Hematopoietic multipotent progenitor cell treated with erythropoietin and hydrocortisone succinate and interleukin-3 and kit ligand, for 4 days (in vitro differentiated cells): ENCODE measurements at places on chromosomes 1 and 21.

- peak; percentile 87 for DNase-seq
These were observed 19.5 kb downstream of the FAAH start for GRCh38 chr1:46413596-46413985.

DNA sequence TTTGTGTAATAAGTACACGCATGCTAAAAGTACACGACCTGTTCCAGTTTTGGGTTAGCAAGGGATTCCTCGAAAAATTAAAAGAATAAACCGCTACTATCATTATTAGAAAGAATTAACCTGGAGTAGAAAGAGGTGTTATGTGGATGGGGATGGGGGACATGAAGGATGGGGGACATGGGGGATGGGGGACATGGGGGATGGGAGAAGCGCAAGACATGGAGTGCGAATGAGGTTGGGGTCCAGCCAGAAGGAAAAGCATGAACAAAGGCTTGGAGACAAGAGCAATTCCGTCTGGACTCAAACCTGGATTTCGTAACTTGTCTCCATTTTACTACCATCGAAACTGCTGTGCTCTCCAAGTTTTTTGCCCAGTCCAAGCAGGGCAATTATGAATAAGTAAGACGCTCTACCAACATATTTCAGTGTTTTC lies 591 bp upstream of the KDM1A start:
- DNase-seq: peak; percentile 43

GRCh38 chr1:234929369-234929768 lies 199.3 kb downstream of the TOMM20 start:
- DNase-seq: no peak

- no peak for DNase-seq
These were observed 8.3 kb downstream of the GFI1 start for GRCh38 chr1:92478393-92478792.

- peak; percentile 48 for DNase-seq
These were observed 39.9 kb downstream of the ODF2L start for GRCh38 chr1:86356247-86356646.

DNA sequence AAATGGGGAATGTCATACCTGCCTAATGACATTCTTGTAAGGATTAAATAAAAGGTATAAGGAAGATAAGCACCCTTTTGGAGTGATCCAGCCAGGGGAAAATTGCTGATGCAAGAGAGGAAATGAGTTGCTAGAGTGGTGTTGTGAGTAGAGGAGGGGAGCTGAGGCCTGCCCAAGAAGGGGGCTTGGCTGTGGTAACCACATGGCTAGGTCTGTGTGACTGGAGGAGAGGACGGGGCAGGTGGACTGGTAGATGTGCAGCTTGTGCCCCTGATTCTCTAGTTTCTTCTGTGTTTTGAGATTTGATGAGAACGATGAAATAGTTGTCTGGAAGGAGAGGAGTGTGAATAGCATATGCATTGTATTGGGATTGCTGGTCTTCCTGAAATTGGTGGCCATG lies 6.6 kb downstream of the TXLNA start:
- DNase-seq: no peak

GRCh38 chr1:22210636-22211035 lies 67.7 kb upstream of the WNT4 start:
- no peak for DNase-seq

- DNase-seq: no peak
These were observed 12.2 kb downstream of the CTSS start for GRCh38 chr1:150753416-150753815.

DNA sequence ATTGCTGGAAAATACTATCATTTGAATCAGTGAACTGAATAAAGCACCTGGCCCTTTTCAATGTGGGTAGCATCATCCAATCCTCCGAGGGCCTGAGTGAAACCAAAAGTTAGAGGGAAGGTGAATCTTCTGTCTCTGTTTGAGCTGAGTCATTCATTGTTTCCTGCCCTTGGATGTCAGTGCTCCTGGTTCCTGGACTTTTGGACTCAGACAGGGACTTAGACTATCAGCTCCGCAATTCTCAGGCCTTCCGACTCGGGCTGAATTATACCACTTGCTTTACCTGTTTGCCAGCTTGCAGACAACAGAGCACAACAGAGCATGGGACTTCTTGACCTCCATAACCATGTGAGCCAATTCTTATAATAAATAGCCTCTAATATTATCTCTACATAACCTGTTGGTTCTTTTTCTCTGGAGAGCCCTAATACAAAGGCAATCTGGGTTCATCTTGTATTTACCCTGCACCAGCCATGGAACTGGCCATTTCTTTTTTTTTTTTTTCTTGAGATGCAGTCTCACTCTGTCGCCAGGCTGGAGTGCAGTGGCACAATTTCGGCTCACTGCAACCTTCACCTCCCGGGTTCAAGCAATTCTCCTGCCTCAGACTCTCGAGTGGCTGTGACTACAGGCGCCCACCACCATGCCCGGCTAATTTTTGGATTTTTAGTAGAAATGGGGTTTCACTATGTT lies 19.2 kb upstream of the VASH2 start:
- no peak for DNase-seq

- peak; percentile 40 for DNase-seq
These were observed 339.9 kb downstream of the NTNG1 start for GRCh38 chr1:107480548-107481415.

DNA sequence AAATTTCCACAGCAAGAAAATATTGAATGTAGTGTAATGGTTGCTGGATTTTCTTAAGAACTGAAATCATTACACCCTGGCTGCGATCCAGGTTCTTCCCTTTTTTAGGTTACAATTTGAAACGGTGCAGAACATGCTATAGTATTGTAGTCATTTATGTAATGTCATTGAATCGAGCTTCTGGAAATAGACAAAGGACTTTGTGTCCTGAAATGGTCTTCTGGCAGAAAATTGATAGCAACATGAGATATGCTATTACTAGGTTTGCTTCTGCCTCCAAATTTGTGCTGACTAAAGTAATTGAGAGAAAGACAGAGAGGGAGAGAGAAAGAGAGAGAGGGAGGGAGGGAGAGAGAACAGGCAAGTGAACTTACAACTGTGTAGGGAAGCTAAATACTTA lies 146.2 kb upstream of the NFIA start:
- peak; percentile 56 for DNase-seq

- no peak for DNase-seq
These were observed 127.4 kb downstream of the PATJ start for GRCh38 chr1:61869691-61870109.

- no peak for DNase-seq
These were observed 310.9 kb downstream of the NTNG1 start for GRCh38 chr1:107451715-107452114.

GRCh38 chr1:172971241-172971640 lies 79.5 kb downstream of the TNFSF18 start:
- no peak for DNase-seq

DNA sequence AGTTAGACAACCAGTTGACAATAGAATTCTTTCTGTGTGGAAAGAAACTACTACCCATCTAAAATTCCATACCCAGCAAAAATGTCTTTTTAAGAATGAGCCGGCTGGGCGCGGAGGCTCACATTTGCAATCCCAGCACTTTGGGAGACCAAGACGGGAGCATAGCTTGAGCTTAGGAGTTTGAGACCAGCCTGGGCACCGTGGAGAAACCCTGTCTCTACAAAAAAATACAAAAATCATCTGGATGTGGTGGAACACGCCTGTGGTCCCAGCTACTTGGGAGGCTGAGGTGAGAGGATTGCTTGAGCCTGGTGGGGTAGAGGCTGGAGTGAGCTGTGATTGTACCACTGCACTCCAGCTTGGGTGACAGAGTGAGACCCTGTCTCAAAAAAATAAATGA lies 79.2 kb downstream of the SCCPDH start:
- no peak for DNase-seq

DNA sequence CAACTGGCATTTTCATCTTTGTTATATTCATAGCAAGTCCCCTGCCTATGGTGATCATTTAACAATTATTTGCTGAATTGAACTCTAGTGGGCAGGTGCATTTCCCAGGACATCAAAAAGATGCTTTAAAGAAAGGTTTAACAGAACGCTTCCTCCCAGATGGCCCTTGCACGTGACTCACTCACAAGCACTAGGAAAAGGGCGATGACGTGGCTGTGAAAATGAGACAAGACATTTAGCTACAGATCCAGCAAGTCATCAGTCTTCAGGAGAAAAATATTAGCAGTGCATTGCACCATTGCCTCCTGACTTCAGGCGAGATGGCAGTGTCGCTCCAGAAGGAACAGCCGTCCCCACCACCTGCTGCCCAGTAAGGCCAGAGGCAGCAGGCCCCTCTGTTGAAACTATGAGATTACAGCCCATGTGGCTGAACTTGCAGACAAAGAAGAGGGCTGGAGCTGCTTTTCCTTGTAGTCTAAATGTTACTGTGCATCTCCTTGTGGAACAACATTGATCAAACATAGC lies 37.2 kb downstream of the DSCAM start:
- no peak for DNase-seq

DNA sequence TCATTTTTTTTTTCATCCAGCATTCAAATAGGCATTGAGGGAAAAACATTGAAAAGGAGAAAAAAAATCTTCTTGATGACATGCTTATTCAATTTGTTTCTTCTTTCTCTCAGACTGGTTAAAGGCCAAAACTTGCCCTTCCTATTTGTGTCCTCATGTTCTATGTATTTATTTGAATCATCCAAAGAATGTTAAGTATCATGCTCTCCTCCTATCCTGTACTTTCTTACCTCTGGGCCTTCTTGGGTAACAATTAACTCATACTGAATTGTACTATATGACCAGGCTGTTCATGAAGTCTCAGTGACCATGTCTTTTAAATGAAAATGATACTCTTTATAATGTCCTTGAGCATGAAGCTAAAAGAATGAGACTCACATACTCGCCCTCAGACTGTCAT lies 36.5 kb upstream of the DENND1B start:
- no peak for DNase-seq

DNA sequence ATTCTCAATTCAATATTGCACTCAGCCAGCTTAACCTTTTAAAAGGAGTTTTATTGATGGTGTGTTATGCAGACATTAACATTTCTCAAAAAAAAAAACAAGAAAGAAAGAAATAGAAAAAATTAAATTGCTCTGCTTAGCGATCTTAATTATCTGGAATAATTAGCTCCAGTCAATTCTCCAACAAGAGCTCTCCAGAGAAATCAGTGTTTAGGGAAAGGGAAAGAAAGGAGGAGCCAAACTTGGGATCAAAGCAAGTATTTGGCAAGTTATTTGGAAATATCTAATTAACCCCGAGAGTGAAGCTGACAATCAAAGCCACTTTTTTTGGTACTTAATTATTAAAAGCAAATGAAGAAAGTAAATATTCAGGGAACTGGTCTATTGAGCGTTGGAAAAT lies 60.7 kb upstream of the CAMK1G start:
- no peak for DNase-seq

- no peak for DNase-seq
These were observed 15.6 kb downstream of the ARHGEF16 start for GRCh38 chr1:3469849-3470649.

GRCh38 chr1:87325982-87326738 lies 2.5 kb upstream of the LMO4 start:
- peak; percentile 76 for DNase-seq

DNA sequence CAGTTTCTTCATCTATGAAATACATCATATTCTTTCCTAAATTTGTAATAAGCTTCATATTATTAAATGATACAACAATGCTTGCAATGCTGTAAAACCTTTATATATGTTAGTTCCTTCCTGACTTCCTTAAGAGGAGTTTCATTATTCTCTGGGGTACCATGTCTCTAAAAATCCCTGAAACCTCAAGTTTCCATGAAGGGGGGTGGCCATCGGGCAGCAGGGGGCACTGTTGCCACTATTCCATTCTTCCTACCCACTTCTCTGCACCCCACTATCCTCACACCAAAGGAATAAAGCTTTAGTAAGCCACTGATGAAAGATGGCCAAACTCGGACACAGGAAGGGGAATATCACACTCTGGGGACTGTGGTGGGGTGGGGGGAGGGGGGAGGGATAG lies 9.0 kb upstream of the DMRTB1 start:
- peak; percentile 28 for DNase-seq

DNA sequence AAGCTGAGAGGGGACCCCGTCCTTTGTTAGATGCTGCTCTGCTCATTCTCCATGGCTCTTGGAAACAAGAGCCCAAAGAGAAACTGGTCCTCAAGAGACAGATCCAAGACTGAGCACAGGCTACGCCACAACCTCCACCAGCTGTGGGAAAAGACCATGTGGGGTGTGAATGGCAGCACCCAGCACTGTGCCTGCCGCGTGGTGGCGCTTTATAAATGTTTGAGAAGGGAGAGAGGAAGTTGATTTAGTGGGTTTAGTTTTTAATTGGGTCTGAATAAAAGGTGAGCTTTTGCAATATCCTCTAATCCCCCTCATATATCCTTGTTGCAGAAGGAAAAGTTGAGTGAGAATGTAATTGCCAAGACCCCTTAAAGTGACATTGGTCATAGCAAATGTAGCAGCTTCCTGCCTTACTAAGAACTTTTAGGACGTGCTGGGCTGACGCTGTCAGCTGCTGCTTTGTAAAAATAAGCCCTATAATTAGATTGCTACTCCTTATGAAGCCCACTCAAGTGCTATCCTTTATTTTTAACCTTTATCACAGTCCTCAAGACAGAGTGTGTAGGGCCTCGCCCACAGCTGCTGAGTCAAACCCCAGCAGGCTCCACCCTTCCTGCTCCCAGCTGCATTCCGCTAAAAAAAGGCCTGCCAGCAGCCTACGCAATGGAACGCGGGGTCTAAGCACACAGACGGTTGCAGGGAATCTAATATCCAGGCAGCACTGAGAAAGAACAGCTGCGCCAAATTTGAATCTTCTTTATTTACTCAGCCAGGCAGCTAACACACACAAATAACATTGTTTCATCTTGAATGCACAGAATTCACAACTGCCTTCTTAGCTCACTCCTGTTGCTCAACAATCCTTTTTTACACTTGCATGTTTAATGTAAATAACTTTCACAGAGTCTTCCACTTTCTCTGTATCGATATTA lies 47.4 kb upstream of the PRDX6 start:
- DNase-seq: peak; percentile 95

- peak; percentile 58 for DNase-seq
These were observed 2.8 kb downstream of the SRARP start for GRCh38 chr1:16006552-16007485.

- DNase-seq: no peak
These were observed 3.8 kb downstream of the RSPH1 start for GRCh38 chr21:42492201-42492600.

- peak; percentile 65 for DNase-seq
These were observed 4.1 kb downstream of the KRTAP13-4 start for GRCh38 chr21:30434033-30434631.

GRCh38 chr1:178151831-178152230 lies 57.9 kb downstream of the RASAL2 start:
- DNase-seq: no peak

- no peak for DNase-seq
These were observed 103.8 kb downstream of the EPHB2 start for GRCh38 chr1:22814176-22815042.

GRCh38 chr1:221712198-221712684 lies 29.6 kb downstream of the DUSP10 start:
- DNase-seq: peak; percentile 83

DNA sequence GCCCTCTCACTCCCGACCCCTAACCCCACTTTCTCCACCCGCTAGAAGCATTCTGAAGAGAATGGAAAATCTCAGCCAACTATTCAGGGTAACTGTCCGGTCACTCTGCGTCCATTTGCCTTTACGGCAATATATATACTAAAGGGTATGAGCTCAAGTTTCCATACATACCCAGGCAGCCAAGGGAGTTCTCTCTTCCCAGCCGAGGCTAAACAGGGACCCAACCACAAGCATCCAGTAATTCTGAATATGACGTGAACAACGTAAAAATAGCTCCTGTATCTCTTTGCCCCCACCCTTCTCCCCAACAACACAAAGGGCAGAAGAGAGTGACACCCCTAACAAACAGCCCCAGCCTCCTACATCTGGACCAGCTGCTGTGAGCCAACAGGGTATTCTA lies 67.7 kb downstream of the SSBP3 start:
- DNase-seq: no peak
